ENCODE measurements at places on chromosomes 6 and 20.

GRCh38 chr6:166019214-166019613, 148.4 kb downstream of the TBXT start:
- no peak for DNase-seq

DNA sequence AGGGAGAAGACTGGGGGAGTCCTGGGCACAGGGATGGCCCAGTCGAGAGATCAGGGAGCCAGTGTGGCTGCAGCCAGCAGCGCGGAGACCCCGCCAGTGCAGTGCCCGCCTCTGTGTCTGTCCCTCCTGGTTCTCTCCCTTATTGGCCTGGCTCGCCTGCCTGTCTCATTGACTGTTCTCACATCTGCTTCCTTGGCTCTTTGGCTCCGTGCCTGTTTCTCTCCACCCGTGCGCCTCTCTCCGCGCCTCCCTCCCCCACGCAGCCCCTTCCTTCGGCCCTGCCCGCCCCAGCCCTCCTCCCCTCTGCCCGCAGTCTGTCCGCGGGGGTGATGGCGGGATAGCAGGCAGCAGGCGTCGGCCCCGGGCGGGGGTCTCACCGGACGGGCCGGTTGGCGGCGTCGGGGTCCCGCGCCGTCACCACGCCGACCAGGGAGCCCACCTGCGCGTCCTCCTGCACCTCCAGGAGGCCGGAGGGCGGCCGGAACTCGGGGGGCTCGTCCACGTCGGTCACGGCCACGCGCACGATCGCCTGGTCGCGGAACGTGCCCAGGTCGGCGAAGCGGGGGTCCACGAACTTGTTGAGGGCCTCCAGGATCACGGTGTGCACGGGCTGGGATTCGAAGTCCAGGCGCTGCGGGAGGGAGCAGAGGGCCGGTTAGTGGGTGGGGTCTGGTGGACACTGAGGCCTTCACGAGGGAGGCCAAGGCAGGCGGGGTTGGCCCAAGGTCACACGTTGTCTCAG, 92.0 kb downstream of the CD40 start:
- no peak for DNase-seq

- no peak for DNase-seq
Measured at GRCh38 chr6:163775313-163775712, 360.8 kb downstream of the QKI start.

DNA sequence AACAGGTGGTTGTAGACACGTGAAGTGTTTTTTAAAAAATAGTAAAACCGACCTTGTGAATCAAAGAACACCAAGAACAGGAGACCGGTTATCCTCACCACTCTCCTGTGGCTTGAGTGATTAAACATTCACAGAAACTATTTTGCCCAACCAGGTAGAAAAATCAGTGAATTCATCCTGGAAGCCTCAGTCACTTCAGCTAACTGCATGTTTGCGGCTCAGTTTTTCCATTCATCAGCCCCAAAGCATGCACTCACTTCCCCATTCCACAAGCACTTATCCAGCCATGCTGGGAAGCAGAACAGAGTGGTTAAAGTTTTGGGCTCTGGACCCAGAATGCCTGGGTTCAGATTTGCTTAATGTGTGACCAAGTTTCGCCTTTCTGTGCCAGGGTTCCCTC, 2.4 kb downstream of the LRRN4 start:
- DNase-seq: peak; percentile 62

DNA sequence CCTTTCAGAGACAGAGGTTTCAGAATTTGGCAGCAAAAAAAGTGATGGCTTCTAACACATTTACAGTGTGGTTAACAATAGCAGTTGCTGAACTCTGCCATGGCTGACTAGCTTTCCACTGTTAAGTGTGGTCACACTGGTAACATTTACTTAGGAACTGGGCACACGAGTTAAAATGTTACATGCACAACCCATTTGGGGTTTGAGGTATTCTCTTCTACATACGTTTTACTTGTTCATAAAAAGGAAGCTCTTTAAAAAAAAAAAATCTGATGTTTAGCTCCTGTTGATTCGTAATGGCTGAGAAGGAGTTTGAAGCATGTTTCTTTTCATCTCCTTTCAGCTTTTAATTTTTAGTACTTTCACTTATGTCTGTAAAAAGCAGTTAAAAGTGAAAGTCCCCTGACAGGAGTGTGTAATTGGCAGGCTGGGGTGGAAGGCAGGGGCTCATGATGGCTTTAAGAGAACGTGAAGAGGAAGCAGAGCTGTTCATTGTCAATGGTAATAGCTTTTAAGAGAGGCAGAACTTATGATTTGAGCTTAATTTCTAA, 245.9 kb downstream of the FARS2 start:
- DNase-seq: no peak

DNA sequence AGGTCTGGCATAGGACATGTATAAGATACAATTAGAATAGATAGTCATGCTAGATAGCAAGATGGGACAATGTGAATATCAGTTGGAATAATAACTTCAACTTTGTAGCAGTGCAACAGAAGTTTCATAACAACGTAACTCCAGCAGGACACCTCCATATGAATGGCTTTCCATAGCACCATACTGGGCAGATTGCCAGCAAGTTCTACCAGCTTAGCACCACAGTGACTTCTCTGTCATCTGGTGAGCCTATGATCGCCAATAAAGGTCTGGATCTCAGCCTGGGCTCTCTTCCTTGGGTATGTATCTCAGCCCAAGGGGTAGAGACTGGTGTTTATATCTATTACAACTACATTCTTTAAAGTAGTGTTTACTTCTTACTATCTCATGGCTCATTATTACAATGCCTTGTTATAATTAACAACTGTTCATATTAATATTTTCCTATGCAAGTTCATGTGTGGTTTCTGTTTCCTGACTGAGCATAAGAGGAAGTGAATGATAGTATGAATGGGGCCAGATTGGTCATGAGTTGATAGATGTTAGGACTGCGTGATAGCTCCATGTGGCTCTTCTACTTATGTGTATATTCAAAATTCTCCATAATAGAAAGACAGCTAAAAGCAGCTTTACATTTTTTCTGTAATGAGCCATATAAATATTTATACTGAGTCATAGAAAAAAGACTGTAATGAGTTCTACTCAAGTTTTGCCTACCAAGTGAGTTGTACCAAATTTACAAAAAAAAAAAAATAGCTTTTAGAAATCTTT, 22.9 kb downstream of the HTR1B start:
- DNase-seq: no peak

- no peak for DNase-seq
Measured at GRCh38 chr6:125639466-125640020, 109.9 kb upstream of the HEY2 start.

GRCh38 chr6:50791900-50792508, 26.7 kb upstream of the TFAP2B start:
- peak; percentile 33 for DNase-seq

DNA sequence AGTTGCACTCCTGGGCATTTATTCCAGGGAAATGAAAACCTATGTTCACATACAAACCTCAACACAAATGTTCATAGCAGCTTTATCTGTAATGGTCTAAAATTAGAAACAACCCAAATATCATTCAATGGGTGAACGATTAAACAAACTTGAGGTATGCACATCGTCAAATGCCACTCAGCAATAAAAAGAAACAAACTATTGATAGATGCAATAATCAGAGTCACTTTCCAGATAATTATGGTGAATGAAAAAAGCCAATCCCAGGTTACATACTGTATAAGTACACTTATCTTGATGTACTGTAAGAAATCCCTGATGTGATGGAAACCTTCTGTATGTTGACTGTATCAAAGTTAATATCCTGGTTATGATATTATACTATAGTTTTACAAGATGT, 38.8 kb downstream of the RNF24 start:
- DNase-seq: no peak

- DNase-seq: no peak
Measured at GRCh38 chr6:167499161-167499660, 174.3 kb downstream of the TTLL2 start.

GRCh38 chr20:57476084-57476526, 48.8 kb downstream of the CTCFL start:
- no peak for DNase-seq

DNA sequence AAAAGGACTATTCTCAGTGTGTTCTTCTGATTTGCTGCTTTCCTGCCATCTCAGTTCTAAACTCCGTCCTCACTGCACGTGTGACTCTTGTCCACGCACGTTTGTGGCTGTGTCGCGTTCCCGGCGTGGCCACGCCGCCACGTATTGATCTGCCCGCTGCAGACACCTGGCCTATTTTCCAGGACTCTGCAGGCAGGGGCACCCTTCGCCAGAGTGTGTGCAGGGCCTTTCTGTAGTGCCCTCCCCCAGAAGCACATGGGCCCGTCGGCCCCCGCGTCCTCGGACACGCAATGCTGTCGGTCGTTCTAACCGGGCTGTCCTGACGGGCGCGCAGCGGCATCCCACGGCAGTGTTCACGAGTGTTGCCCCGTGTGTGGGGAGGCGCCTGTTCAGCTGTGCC, 87.6 kb downstream of the YTHDF1 start:
- no peak for DNase-seq

DNA sequence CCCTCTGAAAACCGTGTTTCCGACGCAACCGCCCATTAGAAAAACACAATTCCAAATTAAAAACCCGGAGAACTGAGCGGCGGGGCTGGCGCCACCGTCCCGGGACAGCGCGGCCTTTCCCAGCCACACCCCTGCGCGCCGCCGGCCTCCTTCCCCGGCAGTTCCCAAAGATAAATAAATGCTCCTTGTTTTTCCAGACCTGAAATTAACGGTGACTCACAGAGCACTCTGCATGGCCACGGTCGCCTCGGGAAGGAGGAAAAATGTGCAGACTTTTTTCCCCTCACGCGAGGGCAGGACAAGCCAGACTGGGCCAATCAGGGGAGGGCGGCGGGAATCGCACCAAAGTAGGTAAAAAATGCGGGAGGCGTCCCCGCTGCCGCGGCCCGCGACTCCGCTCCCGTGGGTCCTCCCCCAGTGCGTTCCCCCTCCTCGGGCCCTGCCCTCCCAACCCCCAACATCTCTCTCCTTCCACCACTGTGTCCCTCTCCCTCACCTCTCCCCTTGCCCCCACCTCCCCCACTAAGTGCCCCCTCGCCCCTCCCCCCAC, 828 bp upstream of the DSTN start:
- DNase-seq: peak; percentile 96

GRCh38 chr20:11329271-11329670, 588.4 kb upstream of the BTBD3 start:
- peak; percentile 53 for DNase-seq

DNA sequence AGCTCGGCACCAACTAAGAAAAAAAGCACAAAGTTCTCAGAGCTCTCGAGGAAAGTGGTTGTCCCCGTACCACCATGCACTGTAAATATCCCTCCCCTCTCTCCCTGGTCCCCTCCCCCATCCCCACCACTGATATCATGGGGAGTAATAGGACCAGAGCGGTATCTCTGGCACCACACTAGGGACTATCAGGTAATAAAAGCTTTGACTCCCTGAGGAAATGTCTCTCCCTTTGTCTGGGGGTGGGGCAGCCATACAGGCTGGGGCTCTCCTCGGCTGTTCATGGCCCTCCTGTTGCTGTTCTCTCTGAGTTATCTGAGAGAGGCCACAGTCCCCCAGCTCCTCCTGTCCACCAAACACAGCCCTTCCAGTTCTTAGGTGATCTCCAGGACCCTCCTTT, 5.0 kb upstream of the GNRH2 start:
- DNase-seq: no peak

- no peak for DNase-seq
Measured at GRCh38 chr20:45971425-45971674, 653 bp downstream of the ZNF335 start.

GRCh38 chr6:116018976-116019375, 41.7 kb downstream of the FRK start:
- DNase-seq: no peak

DNA sequence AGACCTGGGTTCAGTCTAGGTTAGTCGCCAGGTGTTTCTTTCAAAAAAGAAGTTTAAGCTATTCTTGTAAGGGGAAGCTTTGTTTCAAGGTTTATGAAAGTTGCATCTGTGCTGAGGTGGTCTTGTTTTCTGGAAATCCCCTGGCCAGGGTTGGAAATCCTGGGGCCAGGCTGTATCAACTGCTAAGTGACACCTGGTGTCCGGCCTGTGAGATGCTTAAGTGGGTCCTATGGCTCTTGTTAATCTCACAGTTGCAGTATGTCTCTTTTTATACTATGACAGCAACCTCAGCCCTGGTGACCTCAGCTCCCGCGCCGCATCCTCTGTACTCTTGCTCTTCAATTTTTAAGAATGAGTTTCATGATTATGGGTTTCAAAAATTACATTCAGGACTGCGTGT, 72.0 kb downstream of the CHMP4B start:
- DNase-seq: no peak

GRCh38 chr20:15065794-15066193, 728.4 kb upstream of the FLRT3 start:
- no peak for DNase-seq

DNA sequence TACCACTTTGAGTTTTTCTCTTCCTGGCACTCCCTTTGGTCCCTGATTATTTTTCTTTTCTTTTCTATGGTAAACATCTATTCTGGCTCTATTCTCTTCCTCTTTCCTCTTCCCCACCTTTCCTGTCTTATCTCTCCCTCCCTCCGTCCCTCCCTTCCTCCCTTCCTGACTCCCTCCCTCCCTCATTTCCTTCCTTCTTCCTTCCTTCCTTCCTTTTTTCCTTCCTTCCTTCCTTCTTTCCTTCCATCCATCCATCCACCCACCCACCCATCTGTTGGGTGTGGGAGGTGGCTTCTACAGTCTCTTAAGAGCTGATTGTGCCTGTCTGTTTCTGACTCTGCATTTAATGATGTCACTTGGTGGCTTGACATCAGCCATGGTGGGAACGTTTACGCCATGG, 43.5 kb upstream of the GTSF1L start:
- no peak for DNase-seq

DNA sequence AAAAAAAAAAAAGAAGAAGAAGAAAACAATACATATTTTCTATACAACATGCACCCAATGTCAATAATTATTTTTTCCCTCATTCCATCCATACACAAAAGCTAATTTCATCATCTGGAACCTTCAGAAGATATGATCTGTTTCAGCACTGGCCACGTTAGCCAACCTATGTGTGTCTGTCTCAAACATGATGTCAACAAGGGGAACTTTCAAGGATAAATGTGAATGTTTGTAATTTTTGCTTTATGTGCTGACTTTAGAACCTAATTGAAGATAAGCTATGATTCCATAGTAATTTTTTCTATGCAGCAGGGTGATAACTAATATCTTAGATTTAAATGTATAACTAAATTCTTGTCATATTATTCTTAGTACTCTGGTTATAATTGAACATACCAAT, 37.9 kb downstream of the IPCEF1 start:
- no peak for DNase-seq

- no peak for DNase-seq
Measured at GRCh38 chr20:23159947-23160318, 73.8 kb upstream of the CD93 start.

DNA sequence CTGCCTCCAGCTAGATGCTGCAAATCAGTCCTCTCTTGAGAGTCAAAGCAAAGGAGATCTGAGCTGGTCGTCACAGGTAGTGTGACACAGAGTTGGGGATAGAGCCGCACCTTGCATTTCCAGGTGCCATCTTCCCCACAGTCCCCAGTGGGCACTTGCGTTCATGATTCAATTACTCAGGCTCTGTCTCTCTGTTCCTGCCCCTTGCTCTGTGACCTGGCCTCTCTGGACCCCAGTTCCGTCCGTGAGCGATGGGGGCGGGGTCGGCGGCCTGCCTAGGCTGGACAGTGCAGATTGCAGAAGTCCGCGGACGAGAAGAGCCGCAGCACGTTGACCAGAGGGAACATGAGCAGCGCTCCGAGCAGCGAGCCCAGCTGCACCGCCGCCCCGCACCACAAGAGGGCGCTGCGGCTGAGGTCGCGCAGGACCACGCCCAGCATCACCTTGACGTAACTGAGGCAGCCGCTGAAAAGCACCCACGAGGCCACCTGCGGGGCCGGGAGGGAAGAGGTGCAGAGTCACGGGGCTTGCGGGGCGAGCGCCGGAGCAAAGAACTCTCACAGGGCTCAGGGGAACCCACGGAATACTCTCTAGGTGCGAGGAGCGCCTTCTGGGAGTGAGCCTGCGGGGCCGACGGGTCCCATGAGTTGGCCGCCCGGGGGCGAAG, 7.4 kb downstream of the SLC52A3 start:
- no peak for DNase-seq
